ENCODE measurements at places on chromosomes 1 and 21. TPM values are rescaled to one million over a fixed set of nuclear protein-coding genes. Genes with fewer than 3 reads are reported as not detected.

C1orf115 gene
- total RNA-seq = under 0.01 TPM

TSTD1 gene
- total RNA-seq = 27.3 TPM

PLPP3 gene
- 49.5 TPM for total RNA-seq

ANGPTL1 gene
- 3.7 TPM for total RNA-seq

- DNase-seq = no peak
Observed at GRCh38 chr1:193479187-193479586, 292.8 kb upstream of the B3GALT2 start.

DNA sequence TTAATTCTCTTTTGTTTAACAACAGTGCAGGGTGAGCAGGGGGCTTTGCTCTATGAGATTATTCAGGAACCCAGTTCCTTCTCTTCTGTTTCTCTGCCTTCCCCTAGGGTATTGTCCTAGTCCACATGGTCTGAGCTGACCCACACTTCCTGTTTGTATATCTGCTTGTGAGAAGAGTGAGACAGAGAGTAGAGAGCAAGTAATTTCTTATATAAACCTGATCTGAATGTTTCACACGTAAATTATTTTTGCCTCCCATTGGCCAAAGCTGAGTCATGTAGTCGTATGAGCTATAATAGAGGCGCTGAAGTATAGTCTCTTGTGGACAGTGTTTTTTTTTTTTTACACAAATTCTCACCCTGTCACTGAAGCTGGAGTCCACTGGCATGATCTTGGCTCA, 134.2 kb upstream of the SERTAD4 start:
- DNase-seq = peak; percentile 24

- peak; percentile 76 for DNase-seq
Observed at GRCh38 chr1:37811027-37811655, 3.1 kb upstream of the YRDC start.

DNA sequence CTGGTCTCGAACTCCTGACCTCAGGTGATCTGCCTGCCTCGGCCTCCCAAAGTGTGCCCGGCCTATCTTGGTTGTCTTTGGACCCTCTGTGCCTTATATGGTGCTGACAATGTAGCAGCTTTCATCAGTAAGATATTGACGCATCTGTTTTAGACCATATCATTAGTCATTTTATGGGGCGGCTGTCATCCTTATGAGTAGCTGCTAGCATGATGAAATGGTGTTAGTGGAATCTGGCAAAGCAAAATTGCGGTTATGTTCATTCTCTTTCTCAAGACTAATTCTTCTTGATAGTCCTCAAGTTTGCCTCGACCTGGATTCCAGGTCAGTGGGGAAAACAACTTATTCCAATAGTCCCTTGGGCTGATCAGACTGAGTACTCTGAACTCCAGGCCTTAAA, 199.9 kb downstream of the PRDM2 start:
- peak; percentile 34 for DNase-seq

GRCh38 chr1:3534803-3535637, 76.3 kb downstream of the MEGF6 start:
- DNase-seq = no peak
